Karpas-422 (cell line): ENCODE measurements at places on chromosomes 5 and 9.

DNA sequence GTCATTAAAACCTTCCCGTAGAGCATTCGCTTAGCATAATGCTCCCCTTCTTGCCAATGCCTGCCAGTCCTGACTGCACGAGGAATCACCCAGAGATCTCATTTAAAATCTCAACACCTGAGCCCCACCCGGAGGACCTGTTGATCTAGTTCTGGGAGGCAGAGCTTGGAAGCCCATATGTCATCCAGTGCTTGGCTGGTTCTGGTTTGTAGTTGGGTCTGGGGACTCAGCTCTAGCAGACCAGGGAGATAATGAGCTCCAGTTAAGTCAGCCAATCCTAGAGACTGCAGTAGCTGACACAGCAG lies 131.8 kb upstream of the DAP start:
- no peak overlapping the region for H3K4me3 ChIP-seq
- H3K27ac ChIP-seq, result no peak overlapping the region
- no peaks in the 10 kb centered on the region for H3K27me3 ChIP-seq
- DNase-seq, result no peak
- no peaks in the 10 kb centered on the region for H3K36me3 ChIP-seq
- no peaks in the 10 kb centered on the region for H3K4me1 ChIP-seq

DNA sequence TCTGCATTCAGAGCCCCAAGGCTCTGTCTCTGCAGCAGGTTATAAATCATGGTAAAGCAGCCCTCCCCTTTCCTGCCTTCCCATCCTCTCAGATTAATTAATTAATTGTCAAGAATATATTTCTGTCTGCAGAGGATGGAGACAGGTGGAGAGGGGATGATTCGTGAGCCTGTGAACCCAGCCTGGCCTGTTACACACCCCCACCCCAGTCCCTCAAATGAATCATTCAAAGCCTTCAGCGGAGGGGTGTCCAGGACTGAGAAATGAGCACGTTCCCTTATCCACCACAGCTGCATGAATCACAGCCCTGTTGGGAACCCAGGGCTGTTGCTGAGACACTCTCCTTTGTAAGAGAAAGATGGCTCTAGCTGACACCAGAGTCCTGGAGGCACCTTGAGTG lies 56.0 kb downstream of the NIPAL4 start:
- H3K4me1 ChIP-seq, result no peaks in the 10 kb centered on the region
- H3K4me3 ChIP-seq, result no peak overlapping the region
- no peaks in the 10 kb centered on the region for H3K27me3 ChIP-seq
- no peaks in the 10 kb centered on the region for H3K36me3 ChIP-seq

DNA sequence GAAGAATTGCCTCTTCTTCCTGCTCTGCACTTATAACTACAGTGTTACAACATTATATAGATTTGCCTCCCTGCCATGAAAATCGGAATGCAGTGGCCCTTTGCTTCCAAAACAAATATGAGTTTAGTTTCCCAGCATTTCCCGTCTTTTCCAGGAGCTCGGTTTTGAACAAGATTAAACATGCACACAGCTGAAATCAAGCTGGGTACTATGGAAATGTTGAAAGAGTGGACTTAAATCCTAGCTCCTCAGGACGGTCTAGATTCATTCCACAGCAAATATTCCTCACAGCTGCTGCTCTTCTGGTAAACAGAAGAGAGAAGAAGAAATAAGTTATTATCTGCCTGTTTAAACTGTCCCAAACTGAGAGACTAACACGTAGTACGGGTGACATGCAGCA lies 161.4 kb downstream of the PIK3R1 start:
- no peak for DNase-seq
- H3K4me1 ChIP-seq, result no peaks in the 10 kb centered on the region
- no peaks in the 10 kb centered on the region for H3K27me3 ChIP-seq
- no peaks in the 10 kb centered on the region for H3K36me3 ChIP-seq
- H3K4me3 ChIP-seq, result no peak overlapping the region
- H3K27ac ChIP-seq, result no peak overlapping the region

DNA sequence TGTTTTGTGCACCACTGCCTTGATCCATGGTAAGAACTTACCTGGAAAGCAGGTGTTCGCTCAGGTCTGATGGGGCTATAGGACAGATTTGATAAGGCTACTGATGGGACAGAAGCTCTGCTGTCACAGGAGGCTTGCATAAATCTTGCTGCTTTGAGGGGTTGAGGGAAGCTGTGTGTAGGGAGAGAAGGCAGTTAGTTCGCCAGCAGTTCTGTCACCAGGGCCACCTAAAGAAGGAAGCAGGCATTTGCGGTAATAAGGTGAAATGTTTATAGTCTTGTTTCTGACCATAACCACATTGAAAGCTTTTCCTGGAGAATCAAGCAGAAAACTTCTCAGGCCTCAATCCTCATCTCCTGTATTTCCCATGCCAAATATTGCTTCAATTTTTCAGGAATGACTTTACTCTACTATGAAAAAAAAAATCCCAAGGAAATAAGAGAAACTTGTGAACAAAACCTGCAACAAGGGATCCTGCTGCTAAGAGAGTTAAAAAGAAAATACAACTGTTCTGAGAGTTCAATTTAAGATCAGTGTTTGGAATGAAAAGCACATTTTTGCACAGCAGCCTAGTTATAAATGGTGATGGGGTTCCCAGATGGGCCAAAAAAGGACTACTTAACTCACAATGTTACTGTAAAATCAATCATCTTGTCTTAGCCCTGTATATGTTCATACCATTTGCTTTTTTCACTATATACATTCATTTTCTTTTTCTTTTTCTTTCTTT lies 122.0 kb upstream of the RANBP3L start:
- H3K27me3 ChIP-seq, result no peaks in the 10 kb centered on the region
- no peak for DNase-seq
- no peak overlapping the region for H3K27ac ChIP-seq
- H3K4me3 ChIP-seq, result no peak overlapping the region

DNA sequence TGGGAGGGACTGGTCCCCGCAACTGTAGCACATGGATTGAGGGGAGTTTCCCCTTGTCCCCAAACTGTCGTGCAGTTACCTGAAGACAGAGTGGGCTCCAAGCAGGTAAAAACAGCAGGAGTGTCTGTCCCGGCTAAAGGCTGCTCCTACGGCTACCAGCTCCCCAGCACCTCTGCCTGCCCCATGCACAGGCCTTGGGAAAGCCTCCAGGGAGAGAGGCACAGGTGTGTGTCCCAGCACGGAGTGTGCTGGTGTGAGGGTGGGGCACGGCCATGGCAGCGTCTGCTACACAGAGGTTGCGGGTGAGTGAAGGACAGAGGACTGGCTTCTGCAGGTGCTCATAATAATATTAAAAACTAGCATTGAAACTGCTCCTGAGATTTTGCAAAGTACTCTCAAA lies 30.4 kb downstream of the STC2 start:
- no peaks in the 10 kb centered on the region for H3K27me3 ChIP-seq
- no peak overlapping the region for H3K27ac ChIP-seq
- H3K4me1 ChIP-seq, result peaks cover 2% of the 10 kb centered on the region; the same call in 1 of the 2 replicates
- H3K4me3 ChIP-seq, result no peak overlapping the region
- H3K36me3 ChIP-seq, result no peaks in the 10 kb centered on the region

DNA sequence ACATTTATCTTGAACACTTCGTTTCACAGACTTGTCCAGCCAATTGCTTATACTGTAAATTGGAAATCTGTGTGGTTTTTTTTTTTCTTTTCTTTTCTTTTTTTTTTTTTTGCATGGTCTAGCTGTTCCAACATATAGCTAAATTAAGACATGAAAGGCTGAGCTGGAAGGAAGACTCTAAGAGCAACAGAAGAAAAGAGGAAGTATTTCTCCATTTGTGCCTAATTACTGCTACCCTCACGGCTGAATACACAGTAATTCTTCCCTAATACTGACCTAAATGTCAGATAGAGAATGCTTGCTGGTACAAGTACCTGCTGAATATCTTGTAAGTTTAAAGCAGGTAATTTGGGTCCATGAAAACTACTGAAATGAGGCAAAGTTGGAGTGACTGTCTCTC lies 11.0 kb upstream of the HAPLN1 start:
- H3K27ac ChIP-seq, result no peak overlapping the region
- no peak for DNase-seq
- H3K4me1 ChIP-seq, result no peaks in the 10 kb centered on the region
- H3K4me3 ChIP-seq, result no peak overlapping the region
- no peaks in the 10 kb centered on the region for H3K27me3 ChIP-seq
- no peaks in the 10 kb centered on the region for H3K36me3 ChIP-seq

- H3K4me1 ChIP-seq, result peaks cover 14% of the 10 kb centered on the region
- H3K4me3 ChIP-seq, result no peak overlapping the region
- no peaks in the 10 kb centered on the region for H3K27me3 ChIP-seq
- no peak overlapping the region for H3K27ac ChIP-seq
- no peak for DNase-seq
- H3K36me3 ChIP-seq, result no peaks in the 10 kb centered on the region
Observed at GRCh38 chr9:121725008-121725775, 73.8 kb downstream of the DAB2IP start.

GRCh38 chr9:125409217-125409636 lies 147.6 kb downstream of the GAPVD1 start:
- peak; percentile 52 for DNase-seq

DNA sequence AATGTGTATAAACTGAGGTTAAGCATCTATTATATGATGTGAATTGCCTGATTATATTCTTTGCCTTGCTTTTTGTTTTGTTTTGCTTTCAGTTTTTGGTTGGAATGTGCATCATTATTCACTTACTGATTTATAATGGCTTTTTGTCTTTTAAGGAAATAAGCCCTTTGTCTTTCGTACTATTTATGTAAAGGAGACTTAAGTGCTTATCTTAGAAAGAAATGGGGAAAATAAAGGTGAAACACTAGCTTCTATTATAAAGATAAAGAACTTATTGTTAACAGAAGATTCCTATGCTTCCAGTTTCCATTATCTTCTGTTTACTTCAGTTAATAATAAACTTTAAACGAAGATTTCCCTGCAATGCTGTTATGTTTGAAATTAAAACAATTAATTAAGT lies 23.3 kb downstream of the COX7C start:
- no peak overlapping the region for H3K27ac ChIP-seq
- no peaks in the 10 kb centered on the region for H3K4me1 ChIP-seq
- H3K36me3 ChIP-seq, result no peaks in the 10 kb centered on the region
- H3K27me3 ChIP-seq, result no peaks in the 10 kb centered on the region
- DNase-seq, result no peak
- no peak overlapping the region for H3K4me3 ChIP-seq

DNA sequence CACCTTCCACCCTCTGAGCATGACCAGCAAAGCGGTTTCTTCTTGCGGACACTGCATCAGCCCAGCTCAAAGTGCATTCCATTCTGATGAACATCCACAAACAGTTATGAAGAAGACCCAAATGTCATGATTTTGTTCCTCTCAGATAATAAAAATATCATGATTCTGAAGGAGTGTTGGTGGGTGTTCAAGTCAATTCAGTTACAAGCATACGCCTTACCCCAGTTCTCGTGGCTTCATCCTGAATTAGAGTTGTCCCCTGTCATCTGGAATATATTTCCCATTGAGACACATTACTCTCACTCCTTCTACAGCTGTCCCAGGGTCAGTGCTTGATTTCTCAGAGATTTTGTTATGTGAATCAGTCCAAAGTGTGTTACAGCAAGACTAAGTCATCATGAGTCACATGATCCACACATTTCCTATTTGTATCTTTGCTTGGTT lies 325.4 kb downstream of the RFX3 start:
- H3K27ac ChIP-seq, result no peak overlapping the region
- 0 out of 2 replicates have a peak, but pooled peaks cover 5% of the 10 kb centered on the region for H3K4me1 ChIP-seq
- H3K4me3 ChIP-seq, result no peak overlapping the region
- H3K36me3 ChIP-seq, result no peaks in the 10 kb centered on the region
- no peaks in the 10 kb centered on the region for H3K27me3 ChIP-seq
- no peak for DNase-seq

GRCh38 chr9:137816531-137817235 lies 60.9 kb upstream of the CACNA1B start:
- H3K4me3 ChIP-seq, result no peak overlapping the region
- peaks cover 34% of the 10 kb centered on the region for H3K36me3 ChIP-seq
- no peaks in the 10 kb centered on the region for H3K4me1 ChIP-seq
- H3K27ac ChIP-seq, result no peak overlapping the region
- no peaks in the 10 kb centered on the region for H3K27me3 ChIP-seq

DNA sequence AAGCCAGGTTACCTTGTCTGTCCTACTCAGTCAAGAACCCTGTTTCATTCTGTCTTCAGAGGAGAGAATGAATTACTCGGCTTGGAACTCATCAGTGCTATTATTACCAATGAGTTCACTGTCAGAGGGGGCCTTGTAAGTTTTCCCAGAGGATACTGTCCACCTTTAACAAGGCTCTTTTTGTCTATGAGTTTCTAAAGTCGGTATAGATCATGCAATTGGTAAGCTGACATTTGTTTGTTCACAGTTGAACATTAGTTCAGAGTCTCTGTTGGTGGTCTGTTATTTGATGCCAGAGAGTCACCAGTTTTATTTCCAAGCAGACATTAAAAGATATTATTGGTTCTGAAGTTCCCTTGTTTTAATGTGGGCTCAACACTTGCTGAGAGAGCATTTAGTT lies 58.1 kb upstream of the DHFR start:
- H3K4me1 ChIP-seq, result no peaks in the 10 kb centered on the region
- H3K36me3 ChIP-seq, result peaks cover 4% of the 10 kb centered on the region; the same call in 1 of the 2 replicates
- H3K27ac ChIP-seq, result no peak overlapping the region
- H3K27me3 ChIP-seq, result no peaks in the 10 kb centered on the region
- H3K4me3 ChIP-seq, result no peak overlapping the region

DNA sequence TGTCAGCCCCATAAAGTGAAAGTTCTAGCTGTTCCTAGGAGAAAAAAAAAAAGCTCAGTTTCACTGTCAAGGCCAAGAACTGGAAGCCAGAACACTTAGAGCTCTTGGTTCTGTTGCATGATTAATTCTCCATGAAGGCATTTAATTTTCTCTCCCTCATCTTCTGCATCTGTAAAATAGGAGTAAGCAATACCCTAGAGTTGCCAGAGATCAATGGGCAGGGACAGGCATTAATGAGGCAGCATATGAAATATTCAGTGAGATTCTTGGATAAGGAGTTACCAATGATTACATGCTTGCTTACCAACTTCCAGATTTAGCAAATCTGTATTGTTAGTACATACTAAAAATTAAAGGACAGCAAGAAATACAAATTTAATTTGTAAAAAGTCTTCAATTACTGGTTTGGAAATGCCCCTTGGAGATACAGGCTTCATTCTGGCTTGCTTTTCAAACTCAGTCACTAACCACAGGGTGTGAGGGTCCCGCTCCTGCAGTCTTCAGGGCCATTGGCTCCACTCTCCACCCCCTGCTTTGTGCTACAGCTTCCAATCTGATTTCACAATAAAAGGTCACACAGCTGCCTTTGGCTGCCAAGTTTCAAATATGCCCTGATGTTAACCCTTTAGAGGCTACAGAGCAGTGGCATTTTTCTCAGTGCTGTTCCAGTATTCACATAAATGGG lies 624.6 kb downstream of the BNC2 start:
- H3K4me1 ChIP-seq, result no peaks in the 10 kb centered on the region
- no peak overlapping the region for H3K27ac ChIP-seq
- H3K36me3 ChIP-seq, result no peaks in the 10 kb centered on the region
- no peak for DNase-seq
- H3K4me3 ChIP-seq, result no peak overlapping the region
- H3K27me3 ChIP-seq, result no peaks in the 10 kb centered on the region

GRCh38 chr9:98775831-98776441 lies 20.4 kb downstream of the ANKS6 start:
- H3K4me1 ChIP-seq, result peaks cover 2% of the 10 kb centered on the region; the same call in 1 of the 2 replicates
- no peaks in the 10 kb centered on the region for H3K27me3 ChIP-seq
- peak; percentile 93 for DNase-seq
- no peak overlapping the region for H3K27ac ChIP-seq
- H3K4me3 ChIP-seq, result no peak overlapping the region
- H3K36me3 ChIP-seq, result peaks cover 8% of the 10 kb centered on the region; the same call in 1 of the 2 replicates

- no peak overlapping the region for H3K4me3 ChIP-seq
- DNase-seq, result no peak
- no peaks in the 10 kb centered on the region for H3K36me3 ChIP-seq
Observed at GRCh38 chr9:117344892-117345660, 69.8 kb downstream of the ASTN2 start.

- no peaks in the 10 kb centered on the region for H3K4me1 ChIP-seq
- no peaks in the 10 kb centered on the region for H3K27me3 ChIP-seq
- H3K27ac ChIP-seq, result no peak overlapping the region
- H3K36me3 ChIP-seq, result no peaks in the 10 kb centered on the region
Observed at GRCh38 chr9:108108852-108109448, 619.4 kb upstream of the KLF4 start.
